ENCODE measurements at places on chromosomes 1 and 21.

GRCh38 chr1:201213926-201214325 is 23.3 kb downstream of the IGFN1 start:
- DNase-seq = no peak

GRCh38 chr1:147897029-147897752 is 5.4 kb upstream of the GJA8 start:
- DNase-seq = no peak

DNA sequence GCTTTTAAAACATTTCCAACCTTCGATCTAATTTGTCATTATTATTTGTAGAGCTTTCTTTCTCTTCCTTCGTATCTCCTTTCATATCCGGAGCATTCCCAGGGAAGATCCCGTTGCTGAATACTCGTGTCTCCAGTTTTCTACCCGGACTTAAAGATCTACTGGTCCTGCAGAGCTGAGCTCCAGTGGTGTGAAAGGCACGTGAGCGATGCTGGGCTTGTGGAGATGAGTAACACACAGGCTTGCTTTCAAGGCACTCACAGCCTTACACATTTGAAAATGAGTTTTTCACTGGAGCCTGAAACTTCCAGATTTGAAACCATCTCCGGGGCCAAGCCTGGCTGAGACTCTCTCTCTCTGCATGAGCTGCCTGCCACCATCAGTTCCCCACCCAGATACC is 428.3 kb downstream of the KIF26B start:
- no peak for DNase-seq

DNA sequence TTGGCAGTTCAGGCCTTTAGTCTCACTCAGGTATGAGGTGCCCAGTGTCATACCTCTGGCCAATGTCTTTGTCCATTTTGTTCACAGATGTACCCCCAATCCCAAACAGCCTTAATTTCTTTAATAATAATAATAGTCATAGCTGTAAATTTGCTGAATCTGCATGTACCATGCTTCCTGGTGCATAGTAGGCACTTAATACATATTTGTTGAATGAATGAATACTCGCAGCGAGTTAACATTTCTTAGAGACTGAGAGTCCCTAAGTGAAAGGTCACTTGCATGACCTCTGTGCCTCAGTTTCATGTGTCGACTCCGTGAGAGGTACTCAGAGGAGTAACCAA is 12.5 kb downstream of the ALPL start:
- no peak for DNase-seq

GRCh38 chr1:204867666-204868339 is 2.9 kb upstream of the NFASC start:
- no peak for DNase-seq

DNA sequence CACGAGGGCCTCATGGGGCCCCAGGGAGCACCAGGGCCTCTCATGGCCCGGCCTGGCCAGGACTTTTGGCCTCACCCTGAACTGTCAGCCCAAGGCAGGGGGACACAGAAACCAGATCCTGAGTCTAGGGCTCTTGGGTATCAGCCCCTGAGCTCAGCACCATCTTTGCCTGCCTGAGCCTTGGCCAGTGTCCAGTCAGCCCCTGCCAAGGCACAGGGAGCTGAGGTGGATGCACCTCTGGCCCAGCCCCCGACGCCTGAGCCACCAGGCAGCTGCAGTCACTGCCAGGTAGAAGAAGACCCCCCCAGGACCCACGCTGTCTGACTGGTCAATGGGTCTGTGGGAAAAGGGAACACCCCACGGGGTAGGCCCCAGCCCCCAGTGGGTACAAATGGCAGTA is 25.3 kb downstream of the CDCA8 start:
- no peak for DNase-seq

GRCh38 chr1:94553323-94553730 is 11.8 kb upstream of the F3 start:
- no peak for DNase-seq

- DNase-seq = no peak
Measured at GRCh38 chr1:244151537-244151936, 100.5 kb downstream of the ZBTB18 start.

- no peak for DNase-seq
Measured at GRCh38 chr1:119086830-119087229, 53.6 kb downstream of the WARS2 start.

- DNase-seq = no peak
Measured at GRCh38 chr1:69985376-69985775, 220.0 kb downstream of the LRRC40 start.

DNA sequence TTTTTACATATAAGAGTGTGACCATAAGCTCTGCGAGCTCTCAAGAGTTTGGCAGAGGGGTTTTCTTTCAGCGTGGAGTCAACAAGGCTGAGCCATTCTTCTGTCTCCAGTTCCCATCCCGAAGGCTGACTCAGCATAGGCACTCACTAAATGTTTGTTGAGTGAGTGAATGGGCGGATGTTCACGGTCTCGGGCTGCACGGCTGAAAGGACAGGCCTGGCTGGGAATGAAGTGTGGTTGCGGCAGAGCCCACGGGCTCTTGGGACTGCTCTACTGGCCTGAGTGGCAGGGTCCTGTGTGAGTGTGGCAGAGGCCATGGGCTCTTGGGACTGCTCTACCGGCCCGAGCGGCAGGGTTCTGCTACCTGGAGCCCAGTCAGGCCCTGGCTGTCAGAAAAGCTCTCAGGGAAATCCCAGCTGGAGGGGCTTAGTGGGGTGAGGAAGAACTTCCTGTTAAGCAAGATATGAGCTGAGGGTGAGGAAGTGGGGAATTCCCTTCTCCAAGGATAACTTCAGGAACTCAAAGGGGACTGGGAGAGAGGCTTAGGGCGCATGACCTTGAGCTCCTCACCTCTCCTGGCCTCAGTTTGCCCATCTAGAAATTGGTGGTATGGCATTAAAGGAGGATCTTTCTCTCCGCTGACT is 56.6 kb upstream of the C1orf174 start:
- DNase-seq = no peak

- DNase-seq = peak; percentile 16
Measured at GRCh38 chr1:66503841-66504470, 30.0 kb upstream of the SGIP1 start.

- no peak for DNase-seq
Measured at GRCh38 chr1:223221686-223222085, 78.6 kb upstream of the TLR5 start.

DNA sequence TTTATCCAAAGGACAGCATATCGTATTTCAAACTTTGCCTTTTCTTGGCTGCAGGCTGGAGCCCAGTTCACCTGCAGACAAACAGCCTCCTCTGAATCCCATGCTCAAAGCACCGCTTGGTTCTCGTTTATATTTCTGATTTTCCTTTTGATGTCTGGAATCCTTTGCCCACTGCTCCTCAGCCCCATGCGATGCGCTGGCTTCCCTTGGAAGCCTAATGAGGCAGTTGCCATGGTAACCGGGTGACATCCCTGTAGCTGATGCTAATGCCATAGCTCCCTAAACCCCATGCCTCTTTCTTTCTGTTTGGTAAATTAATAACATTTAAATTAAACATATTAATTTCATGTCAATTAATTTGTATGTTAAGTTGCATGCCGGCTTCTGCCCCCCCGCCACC is 327.1 kb downstream of the PRDM2 start:
- no peak for DNase-seq

GRCh38 chr1:111955755-111956154 is 33.7 kb downstream of the KCND3 start:
- no peak for DNase-seq

- no peak for DNase-seq
Measured at GRCh38 chr1:228691926-228692325, 43.4 kb upstream of the RHOU start.

- no peak for DNase-seq
Measured at GRCh38 chr1:60621368-60621851, 461.0 kb upstream of the NFIA start.

DNA sequence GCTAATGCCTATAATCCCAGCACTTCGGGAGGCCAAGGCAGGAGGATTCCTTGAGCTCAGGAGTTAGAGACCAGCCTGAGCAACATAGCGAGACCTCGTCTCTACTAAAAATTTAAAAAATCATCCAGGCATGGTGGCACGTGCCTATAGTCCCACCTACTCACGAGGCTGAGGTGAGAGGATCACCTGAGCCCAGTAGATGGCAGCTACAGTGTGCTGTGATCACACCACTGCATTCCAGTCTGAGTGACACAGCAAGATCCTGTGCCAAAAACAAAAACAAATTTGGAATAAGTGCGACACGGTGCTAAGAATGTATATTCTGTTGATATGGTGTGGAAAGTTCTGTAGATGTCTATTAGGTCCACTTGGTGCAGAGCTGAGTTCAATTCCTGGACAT is 15.1 kb downstream of the USP33 start:
- DNase-seq = no peak

- DNase-seq = no peak
Measured at GRCh38 chr1:183554577-183554976, 35.7 kb downstream of the NCF2 start.

- no peak for DNase-seq
Measured at GRCh38 chr1:26409191-26409807, 1.3 kb upstream of the LIN28A start.

DNA sequence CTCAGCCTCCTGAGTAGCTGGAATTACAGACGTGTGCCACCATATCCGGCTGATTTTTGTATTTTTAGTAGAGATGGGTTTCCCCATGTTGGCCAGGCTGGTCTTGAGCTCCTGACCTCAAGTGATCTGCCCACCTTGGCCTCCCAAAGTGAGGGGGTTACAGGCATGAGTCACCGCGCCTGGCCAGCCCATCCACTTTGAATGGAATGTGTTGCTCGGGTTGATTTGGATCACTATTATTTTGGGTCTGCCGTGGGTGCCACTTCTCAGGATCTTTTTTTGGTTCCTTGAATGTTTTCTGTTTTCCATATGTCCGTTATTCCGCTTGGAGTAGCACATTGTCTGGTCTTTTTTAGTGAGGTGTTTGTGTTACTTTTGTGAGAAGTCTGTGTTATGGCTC is 17.0 kb downstream of the PCNT start:
- DNase-seq = no peak

GRCh38 chr1:33562563-33562962 is 90.1 kb downstream of the ZSCAN20 start:
- DNase-seq = no peak

GRCh38 chr1:226001963-226002666 is 3.0 kb upstream of the SDE2 start:
- no peak for DNase-seq

GRCh38 chr1:224733027-224733911 is 117.2 kb downstream of the CNIH3 start:
- no peak for DNase-seq

DNA sequence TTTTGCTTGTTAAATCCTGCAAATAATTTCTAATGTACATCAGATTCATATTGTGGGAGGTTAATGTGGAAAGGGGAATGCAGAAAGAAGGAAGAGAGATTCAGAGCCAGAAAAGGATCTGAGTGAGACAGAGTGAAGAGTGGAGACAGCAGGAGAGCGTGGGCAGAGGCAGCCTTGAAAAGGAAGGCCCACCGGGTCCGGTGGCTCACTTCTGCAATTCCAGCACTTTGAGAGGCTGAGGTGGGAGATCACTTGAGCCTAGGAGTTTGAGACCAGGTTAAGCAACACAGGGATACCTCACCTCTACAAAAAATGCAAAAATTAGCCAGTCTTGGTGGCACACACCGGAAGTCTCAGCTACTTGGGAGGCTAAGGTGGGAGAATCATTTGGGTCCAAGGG is 222.0 kb upstream of the RAB4A start:
- no peak for DNase-seq

DNA sequence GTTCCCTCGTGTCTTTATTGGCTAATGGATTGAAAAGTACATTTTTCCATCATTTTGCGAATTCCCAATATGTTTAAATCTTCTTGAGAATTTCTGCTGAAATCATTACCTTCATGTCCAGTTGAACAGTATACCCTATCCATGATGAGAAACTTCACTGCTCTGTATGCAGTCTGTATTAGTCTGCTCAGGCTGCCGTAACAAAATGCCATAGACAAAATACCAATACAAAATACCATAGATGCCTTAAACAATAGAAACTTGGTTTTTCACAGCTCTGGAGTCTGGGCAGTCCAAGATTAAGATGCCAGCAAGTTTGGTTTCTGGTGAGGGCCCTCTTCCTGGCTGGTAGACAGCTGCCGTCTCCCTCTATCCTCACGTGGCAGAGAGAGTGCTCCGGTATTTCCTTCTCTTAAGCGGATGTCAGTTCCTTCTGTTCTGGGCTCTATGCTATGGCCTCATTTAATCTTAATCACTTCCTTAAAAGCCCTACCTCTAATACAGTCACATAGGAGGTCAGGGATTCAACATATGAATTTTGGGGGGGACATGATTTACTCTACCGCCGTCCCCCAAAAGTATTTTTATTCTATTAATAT is 27.0 kb downstream of the CXADR start:
- DNase-seq = no peak

DNA sequence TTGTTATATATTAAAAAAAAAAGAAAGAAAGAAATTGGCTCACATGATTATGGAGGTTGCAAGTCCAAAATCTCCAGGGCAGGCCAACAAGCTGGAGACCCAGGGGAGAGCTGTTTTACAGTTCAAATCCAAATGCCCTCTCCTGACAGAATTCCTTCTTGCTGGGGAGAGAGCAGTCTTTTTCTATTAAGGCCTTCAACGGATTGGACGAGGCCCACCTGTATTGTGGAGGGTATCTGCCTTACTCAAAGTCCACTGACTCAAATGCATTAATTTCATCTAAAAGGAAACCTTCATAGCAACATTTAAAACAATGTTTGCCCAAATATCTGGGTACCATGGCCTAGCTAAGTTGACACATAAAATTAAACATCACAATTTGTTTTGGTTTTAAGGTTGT is 56.9 kb upstream of the TRIM67 start:
- no peak for DNase-seq

DNA sequence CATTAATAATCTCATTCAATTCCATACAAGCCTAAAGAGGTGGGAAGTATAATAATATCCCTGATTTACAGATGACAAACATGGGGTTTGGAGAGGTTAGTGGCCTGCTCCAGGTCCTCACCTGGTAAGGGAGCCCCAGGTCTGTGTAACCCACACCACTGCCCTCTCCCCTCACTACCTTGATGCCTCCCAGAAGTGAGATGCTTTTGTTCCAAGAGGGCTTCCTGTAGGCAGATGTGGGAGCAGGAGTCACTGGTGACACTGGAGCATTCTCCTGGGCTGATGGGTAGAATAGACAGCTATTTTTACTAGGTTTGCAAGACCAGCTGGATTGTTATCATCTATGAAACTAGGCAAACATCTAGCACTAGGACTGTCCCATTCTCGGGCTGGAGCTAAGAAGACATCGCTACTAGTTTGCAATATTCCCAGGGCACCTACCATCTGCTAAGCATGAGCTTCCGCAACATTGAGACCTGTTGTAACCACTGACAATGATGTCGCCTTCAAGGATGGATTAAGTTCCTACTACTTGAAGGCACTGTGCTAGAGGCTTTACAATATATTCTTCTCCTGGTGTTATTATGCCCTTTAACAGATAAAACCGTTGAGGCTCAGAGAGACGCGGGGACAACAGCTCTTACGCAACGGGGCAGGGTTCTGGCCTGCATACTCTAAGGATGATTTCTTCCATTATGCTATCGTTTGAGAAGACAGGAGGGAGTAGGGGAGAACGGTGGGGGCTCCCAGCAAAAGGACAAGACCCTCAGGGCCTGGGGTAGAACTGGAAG is 35.0 kb downstream of the BATF3 start:
- DNase-seq = no peak
